Cortex of kidney (tissue), 1 donor: ENCODE measurements at places on chromosomes 1 and 21.

DNA sequence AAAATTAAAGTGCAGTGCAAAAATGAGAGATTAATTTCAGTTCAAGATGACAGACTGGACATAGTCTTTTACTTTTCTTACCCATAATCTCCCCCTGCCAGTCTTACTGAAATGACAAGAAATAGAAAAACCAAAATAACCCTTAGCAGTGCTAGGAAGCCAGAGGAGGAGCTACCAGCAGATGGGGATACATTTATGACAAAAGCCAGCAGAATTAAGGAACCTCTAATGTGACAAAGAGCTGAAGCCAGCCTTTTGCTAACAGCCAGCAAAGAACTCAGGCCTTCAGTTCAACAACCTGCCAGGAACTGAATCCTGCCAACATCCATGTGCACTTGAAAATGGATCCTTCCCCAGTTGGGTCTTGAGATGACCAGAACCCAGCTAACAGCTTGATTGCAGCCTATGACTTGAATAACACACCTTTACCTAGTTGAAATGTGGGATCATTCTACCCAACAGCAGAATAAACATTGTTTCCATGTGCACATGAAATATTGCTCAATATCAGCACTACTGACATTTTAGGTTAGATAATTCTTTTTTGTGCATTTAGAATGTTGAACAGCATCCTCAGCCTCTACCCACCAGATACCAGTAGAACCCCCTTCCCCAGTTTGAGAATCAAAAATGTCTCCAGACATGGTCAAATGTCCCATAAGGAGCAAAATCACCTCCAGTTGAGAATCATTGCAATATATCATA lies 7.9 kb upstream of the TRAF5 start:
- no peak for DNase-seq

DNA sequence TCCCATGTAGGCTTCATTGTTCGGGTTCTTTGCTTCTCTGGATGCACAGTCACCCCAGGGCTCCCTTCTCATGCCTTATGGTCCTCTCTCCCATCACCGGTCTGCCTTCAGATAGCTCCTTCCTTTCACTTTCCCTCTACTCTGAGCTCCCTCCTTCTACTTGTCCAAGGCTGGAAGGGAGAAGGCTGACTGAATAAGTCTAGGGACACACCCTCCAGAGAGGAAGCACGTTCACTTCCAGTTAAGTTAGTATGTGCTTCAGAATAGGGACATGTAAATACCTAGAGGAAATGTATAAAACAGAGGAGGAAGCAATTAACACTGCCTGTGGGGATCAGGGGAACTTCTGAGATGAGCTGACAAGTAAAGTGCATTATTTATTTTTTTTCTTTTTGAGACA lies 23.5 kb downstream of the CXADR start:
- no peak for DNase-seq

DNA sequence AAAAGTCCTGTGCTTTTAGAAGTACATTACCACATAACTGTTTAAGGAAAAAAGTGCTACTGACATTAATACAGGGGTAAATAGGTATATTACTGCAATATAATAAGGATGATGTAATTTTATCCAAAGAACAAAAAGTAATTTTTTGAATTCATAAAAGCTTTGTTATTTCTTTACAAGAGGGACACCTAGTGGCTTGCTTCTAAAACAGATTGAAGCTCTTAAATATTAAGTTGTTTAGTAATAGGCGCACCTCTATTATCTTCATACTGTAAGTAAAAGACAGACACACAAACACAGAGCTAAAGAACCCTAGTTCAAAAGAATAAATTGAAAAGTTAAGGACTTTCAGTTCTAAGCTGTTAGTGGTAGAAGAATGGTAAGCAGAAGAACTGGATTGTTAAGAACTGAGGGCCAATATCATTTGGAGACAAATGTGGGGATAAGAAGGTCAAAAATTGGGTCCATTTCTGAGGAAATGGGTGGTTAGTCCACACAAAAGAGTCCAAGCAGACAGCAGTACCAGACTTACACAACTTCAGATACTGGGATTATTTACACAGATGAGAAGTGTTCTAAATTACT lies 15.4 kb downstream of the ZNHIT6 start:
- no peak for DNase-seq

DNA sequence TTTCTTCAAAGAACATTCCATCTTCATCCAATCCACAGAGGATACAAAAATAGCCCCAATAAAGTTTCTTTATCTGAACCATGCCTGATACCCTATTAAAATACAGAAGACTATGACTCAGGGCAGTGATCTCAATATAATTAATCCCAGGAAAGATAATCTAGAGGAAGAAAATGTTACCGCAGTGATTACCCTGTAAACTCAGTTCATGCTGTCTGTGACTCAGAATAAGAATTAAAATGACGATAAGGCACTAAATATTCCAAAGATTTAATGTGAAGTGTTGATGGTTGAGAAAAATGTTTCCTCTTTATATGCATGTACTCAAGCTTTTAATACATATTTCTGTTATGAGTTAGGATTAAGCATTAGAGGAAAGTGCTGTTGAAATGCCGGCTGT lies 88.6 kb upstream of the LYPLAL1 start:
- no peak for DNase-seq

DNA sequence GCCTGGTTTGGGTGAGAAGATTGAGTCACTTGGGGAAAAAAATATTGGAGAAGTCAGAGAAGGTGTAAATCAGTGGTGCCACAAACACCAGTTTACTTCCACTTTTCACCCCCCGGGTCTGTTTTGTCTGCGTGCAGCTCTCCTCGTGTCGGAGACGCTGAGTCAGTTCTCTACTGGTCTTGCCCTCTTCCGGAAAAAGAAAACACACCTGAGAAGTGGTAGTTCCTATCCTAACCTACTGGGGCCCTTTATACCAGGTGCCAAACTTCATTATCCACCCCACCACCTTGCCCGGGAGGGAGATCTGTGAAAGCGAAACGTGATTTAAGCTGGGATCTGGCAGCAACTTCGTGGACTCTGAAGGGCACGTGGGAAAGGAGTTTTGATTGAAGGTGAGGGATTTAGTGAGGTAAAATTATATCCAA lies 855 bp upstream of the IVNS1ABP start:
- no peak for DNase-seq

DNA sequence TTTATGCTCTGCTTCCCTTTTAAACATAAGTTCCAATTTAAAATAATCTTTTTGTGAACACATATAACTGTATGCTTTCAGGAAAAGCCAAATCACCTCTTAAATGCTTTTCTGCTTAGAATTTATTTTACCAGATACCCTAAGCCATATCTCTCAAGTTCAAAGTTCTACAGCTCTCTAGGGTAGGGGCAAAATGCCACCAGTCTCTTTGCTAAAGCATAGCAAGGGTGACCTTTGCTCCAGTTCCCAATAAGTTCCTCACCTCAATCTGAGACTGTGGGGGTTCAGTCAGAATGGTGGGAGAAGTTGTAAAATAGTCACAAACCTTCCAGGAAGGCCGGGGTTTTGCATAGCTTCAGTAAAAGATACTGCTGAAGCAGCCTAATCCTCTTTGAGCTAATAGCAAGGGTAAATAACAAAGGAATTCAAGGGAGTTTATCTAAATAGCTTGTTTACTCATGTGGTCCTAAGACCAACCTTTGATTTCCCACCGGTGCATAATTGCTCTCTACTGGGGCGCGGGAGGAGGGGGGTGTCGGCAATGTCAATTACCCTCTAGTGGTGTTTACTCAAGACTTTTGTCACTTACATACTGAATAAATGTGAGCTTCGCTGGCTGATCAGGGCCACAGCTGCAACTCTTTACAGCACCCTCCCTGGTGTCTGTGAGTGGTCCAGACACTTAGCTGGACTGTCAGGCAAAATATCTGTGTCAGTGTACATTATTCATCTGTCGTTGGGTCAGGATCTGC lies 1376.2 kb downstream of the NCAM2 start:
- DNase-seq = no peak

- DNase-seq = no peak
Observed at GRCh38 chr1:82411605-82412004, 610.9 kb downstream of the ADGRL2 start.

DNA sequence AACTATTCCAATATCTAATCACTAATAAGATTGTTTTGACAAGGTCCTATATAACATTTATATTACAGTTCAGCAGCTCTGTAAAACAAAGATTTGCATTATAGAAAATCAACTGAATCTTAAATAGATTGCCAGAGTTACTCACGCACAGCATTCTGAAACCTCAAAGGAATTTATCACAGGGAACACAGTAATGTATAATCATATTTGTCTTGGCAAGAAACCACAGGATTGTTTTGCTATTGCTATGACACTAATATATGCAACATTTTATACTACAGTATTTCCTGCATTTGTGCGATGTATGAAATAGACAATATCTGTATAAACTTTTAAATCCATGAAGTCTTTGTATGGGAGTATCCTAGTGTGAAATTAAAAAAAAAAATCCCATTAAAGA lies 101.4 kb downstream of the PLPPR5 start:
- no peak for DNase-seq

GRCh38 chr1:182783068-182783467 lies 6.5 kb upstream of the NPL start:
- no peak for DNase-seq

- DNase-seq = no peak
Observed at GRCh38 chr1:8063298-8064036, 37.4 kb upstream of the ERRFI1 start.

GRCh38 chr1:22414244-22414751 lies 37.4 kb upstream of the ZBTB40 start:
- no peak for DNase-seq

- no peak for DNase-seq
Observed at GRCh38 chr1:227731241-227731677, 3.8 kb downstream of the JMJD4 start.

DNA sequence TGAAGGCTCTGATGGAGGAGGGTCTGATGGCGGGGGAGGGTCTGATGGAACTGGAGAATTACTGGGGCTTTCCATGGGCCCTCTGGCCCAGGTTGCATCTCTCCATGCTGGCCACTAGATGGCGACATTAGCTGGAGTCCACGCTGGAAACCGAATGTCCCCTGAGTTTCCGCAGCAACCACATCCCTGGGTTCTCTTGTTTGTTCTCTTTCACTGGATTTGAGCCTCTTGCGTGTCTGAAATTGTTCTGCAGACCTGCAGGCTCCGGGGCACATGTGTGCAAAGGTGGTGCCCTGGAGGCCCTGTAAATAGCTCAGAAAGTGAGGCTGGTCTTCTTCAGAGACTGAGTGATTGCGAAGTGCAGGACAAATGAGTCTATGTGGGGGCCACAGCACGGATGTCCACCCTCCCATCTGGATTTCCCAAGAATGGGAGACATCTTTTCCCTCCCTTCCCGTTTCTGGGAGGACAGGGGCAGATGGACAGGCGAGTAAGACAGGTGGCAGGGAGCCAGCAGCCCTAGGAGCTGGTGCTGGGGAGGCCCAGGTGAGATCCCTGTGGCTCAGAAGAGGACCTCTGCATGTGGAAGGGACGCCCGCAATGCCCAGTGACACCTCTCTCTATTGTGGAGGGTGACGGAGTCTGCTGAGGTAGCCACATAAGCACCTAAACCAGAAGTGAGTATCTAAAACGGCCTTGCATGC lies 73.2 kb upstream of the ABCG1 start:
- DNase-seq = no peak

GRCh38 chr1:47231301-47232186 lies 481 bp downstream of the TAL1 start:
- DNase-seq = no peak
